Fibroblast of mammary gland (primary cell): ENCODE measurements at places on chromosomes 1 and 21.

DNA sequence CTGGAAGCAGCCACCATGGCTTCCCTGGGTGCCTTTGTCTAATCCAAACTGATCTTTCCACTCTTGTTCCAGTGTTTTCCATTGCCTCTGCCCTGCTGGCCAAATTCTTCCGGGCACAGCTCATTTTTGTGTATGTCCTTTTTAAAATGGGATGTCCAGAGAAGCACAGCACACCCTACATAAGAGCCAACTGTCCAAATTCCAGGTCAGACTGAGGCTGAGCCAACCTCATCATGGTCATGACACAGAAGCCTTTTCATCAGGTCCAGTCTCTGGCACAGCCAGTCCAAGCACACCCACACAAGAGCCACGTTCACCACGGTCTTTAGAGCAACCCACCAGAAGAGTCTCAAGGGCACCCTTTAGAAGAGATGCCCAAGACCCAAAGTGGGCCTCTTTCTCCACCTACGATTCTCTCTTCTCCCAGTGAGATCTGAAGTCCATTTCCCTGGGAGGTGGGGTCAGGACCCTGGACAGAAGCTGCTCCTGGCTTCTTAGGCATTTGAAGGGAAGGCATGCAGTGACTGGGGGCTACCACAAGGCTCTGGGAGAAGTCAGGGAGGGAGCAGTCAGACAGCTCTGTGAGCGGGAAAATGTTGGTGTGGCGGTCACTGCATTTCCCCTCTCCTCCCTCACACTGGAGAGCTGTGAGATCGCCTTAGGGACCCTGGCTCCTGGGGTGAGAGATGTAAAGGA is 53.2 kb downstream of the SYT2 start:
- peak; percentile 25 for DNase-seq

GRCh38 chr21:37373539-37373938 is 7.0 kb downstream of the DYRK1A start:
- DNase-seq = peak; percentile 34

DNA sequence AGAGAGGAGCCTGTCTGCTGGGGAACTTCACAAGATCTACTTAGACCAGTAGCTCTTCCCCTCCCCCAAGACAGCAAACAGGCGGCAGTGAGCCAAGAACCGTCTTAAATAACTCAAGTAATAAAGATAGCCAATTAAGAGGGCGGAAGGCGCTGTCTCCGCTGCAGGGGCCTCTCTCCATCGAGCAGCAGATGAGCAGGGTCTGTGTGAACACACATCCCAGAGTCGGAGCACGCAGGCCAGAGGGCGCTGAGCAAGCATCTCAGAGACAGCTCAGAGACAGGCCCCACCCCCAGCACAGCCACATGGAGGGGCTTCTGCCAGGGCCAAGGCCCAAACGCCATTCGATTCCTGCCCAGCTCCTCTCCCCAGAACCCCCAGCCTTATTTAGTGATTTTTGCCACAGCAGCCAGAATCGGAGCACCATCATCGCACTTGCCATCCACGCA is 11.1 kb downstream of the IFFO2 start:
- DNase-seq = peak; percentile 42

DNA sequence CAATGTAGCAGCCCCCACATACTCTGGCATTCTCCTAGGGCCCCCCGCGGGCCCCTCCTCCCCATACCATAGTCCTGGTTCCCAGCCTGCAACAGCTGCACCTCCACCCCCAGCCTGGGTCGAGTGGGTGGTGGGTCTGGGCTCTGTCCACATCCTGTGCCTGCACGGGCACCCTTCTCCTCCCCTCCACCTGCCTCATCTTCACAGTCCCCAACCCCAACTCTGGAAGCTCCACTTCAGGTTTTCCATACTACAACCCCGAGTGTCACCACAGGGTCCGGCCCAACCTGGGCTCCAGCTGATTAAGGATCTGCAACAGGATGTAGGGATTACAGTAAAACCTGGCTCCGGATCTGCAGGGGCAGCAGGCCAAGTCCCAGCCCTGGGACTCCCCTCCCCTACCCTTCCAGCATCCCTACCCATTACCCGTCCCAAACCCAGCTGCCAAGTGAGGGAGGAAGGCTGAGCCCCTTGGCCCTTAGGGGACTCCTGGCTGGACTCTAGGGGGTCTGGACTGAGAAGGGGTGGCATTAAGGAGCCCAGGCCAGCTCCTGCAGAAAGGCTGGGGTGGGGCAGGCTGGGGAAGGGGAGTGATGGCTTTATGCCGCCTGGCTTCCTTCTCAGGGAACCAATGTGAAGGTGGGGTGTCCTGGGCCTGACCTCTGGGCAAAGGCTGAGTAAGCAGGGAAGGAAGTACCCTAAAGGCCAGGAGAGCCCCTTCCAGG is 116.8 kb downstream of the CASZ1 start:
- DNase-seq = peak; percentile 26

DNA sequence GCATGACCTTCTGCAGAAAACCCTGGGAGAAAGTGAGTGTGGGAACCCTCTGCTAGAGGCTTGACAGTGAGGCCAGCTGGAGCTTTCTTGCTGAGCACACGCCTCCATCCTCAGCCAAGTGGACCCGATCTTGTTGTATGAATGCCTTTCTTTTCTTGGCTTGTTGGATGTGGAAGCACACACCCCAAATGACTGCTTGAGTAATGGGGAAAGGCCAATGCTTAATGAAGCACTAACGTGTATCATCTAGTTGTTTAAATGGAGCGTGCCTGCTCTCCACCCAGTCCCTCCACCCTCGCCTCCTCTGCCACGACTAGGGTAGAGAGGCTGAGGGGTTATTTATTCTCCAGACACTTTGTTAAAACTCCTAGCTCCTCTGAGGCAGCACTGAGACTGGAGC is 54.3 kb upstream of the IKBKE start:
- DNase-seq = no peak

- DNase-seq = no peak
These were observed 6.9 kb upstream of the ZMYM4 start for GRCh38 chr1:35261412-35262120.
